Activated T-cell treated with anti-CD3 and anti-CD28 coated beads, Interleukin-2, amount 50 U/mL, for 24 hours (primary cell): ENCODE measurements at places on chromosomes 7 and 10.

DNA sequence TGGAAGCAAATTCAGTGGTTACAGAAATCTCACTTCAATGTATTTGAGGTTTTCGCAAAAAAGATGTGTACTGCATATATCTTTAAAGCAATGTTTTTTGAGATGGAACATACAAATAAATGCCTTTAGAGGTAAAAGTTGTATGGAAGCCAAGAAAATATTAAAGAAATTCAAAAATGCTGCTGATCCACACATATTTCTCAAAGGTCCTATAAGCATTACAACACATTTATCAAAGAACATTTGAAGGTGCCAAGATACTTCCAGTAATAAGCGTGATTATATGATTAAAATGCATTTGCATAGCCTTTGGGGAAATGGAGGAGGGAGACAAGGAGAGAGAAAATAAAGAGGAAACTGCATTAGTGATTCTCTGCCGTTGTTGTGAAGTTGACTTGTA is 260.1 kb downstream of the BICC1 start:
- H3K4me3 ChIP-seq: no peak overlapping the region
- H3K4me1 ChIP-seq: no peaks in the 10 kb centered on the region
- H3K27ac ChIP-seq: no peak overlapping the region
- DNase-seq: no peak

- H3K4me3 ChIP-seq: no peak overlapping the region
- DNase-seq: no peak
- H3K27ac ChIP-seq: no peak overlapping the region
- H3K27me3 ChIP-seq: peaks cover 46% of the 10 kb centered on the region
- H3K4me1 ChIP-seq: no peaks in the 10 kb centered on the region
These were observed 50.4 kb downstream of the CFAP46 start for GRCh38 chr10:132892004-132892403.

DNA sequence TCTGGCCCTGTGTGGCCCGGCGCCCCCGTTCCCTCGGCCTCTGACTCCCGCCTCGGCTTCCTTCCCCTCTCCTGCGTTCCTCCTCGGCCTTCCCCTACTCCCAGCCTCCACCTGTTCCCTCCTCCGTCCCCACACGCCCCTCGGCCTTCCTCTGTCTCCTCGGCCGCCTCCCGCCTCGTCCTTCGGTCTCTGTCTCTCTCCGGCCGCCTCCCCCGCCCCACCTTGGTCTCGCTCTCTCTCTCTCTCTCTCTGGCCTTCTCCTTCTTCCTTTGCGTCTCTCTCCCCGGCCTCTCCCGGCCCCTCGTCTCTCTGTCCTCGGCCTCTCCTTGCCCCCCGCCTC is 588 bp downstream of the GET4 start:
- H3K36me3 ChIP-seq: peaks cover 54% of the 10 kb centered on the region
- DNase-seq: no peak
- H3K27ac ChIP-seq: peak overlapping the region; percentile 90
- no peaks in the 10 kb centered on the region for H3K27me3 ChIP-seq
- peak overlapping the region; percentile 90 for H3K4me3 ChIP-seq

GRCh38 chr10:78687626-78688025 is 381.1 kb upstream of the ZMIZ1 start:
- no peak for DNase-seq
- H3K4me3 ChIP-seq: no peak overlapping the region
- H3K27ac ChIP-seq: no peak overlapping the region
- H3K4me1 ChIP-seq: no peaks in the 10 kb centered on the region
- no peaks in the 10 kb centered on the region for H3K36me3 ChIP-seq

DNA sequence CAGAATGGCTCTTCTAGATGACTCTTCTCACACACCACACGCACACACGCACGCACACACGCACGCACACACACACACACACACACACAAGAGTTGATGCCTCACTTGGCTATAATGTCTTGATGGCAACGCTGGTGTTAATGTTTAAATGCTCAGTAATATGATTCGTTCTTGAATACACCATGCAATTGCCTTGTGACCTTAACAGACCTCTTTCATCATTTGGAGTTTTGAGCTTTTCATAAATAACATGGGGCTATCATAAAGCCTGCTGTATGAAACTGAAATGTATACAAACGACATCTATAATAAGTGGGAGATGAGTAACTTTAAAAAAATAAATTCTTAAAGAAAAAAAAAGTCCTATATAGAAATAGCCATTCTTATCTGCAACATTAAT is 8.2 kb downstream of the JCAD start:
- peaks cover 18% of the 10 kb centered on the region for H3K4me1 ChIP-seq
- no peak overlapping the region for H3K4me3 ChIP-seq
- peaks cover 69% of the 10 kb centered on the region for H3K27me3 ChIP-seq
- H3K36me3 ChIP-seq: no peaks in the 10 kb centered on the region
- no peak for DNase-seq

- no peaks in the 10 kb centered on the region for H3K27me3 ChIP-seq
- no peaks in the 10 kb centered on the region for H3K4me1 ChIP-seq
- H3K36me3 ChIP-seq: peaks cover 90% of the 10 kb centered on the region
- H3K4me3 ChIP-seq: no peak overlapping the region
- H3K27ac ChIP-seq: no peak overlapping the region
- DNase-seq: no peak
These were observed 21.0 kb upstream of the FRAT2 start for GRCh38 chr10:97355571-97355975.

DNA sequence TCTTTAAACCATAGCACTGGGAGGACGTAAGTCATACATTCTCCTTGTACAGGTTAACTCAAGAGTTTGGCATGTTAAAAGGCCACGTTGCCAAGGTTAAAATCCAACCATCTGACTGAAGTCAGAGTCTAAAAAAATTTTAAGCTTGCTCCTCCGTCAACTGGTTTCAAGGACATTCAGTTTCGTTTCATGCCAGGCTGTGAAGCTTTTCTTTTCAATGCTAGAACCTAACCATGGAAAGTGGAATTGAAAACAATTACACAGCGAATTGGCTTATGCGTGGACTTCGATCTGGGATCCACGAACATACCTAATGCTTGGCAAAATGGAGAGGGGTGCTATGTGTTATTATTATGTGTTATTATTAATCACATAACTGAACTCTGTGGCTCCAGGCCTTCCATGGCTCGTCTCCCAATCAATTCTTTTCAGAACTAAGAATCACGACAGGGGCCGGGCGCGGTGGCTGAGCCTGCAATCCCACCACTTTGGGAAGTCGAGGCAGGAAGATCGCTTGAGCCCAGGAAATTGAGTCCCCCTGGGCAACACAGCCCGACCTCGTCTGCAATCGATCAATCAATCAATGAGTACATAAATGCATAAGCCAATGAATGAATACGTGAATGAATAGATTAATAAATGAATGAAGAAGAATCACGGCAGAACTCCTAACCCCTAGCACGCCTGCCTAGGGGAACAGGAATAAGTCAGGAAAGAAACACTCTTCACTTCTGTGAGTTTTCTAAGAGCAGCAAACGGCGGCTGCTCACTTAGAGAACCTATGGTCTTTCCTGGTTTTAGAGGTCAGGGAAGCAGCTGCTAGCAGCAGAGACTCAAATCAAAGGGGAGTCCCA is 733 bp upstream of the ARL5B start:
- no peaks in the 10 kb centered on the region for H3K27me3 ChIP-seq
- peaks cover 45% of the 10 kb centered on the region for H3K36me3 ChIP-seq
- H3K4me3 ChIP-seq: peak overlapping the region; percentile 98
- peaks cover 35% of the 10 kb centered on the region for H3K4me1 ChIP-seq

DNA sequence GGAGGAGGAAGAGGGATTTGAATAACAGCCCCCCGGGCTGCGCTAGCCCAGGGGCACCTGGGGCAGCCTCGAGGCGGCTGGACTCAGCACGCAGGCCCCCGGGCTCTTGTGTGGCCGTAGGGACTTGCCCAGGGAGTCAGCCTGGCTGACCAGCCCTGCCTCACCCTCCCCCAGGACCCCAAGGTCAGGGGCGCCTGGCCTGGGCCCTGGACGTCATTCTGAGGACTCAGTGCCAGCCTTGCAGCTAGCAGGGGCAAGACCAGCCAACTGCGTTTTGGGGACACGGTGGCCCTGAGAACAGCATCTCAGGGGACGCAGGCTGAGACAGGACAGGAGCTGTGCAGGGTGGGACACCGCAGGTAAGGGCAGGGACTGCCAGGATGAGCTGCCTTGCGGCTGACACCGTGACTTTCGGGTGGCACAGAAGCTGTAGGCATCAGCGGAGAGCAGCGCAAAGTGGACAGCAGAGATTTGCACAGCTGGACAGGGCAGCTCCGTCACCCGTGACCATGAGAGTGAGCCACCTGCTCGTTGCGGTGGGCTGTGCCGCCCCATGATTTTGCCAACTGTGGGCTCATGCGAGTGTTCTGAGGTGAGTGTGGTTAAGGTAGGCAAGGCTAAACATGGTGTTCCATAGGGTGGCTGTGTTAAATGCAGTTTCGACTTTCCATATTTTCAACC is 48.1 kb upstream of the UBE3C start:
- H3K27ac ChIP-seq: no peak overlapping the region
- no peak for DNase-seq
- no peaks in the 10 kb centered on the region for H3K4me1 ChIP-seq
- no peak overlapping the region for H3K4me3 ChIP-seq
- peaks cover 33% of the 10 kb centered on the region for H3K27me3 ChIP-seq

GRCh38 chr10:43194266-43194665 is 56.0 kb downstream of the CSGALNACT2 start:
- H3K36me3 ChIP-seq: peaks cover 5% of the 10 kb centered on the region
- H3K27me3 ChIP-seq: no peaks in the 10 kb centered on the region
- no peak overlapping the region for H3K4me3 ChIP-seq
- DNase-seq: no peak
- H3K4me1 ChIP-seq: no peaks in the 10 kb centered on the region
- peak overlapping the region; percentile 66 for H3K27ac ChIP-seq

- peaks cover 55% of the 10 kb centered on the region for H3K36me3 ChIP-seq
- DNase-seq: peak; percentile 96
- H3K27me3 ChIP-seq: no peaks in the 10 kb centered on the region
These were observed at the start of gene AP5Z1 for GRCh38 chr7:4775250-4775847. TSS of gene AP5Z1 (plus strand) at chr7:4775623. CDS start at chr7:4775716, 93 bp downstream.

- H3K27ac ChIP-seq: no peak overlapping the region
- no peak overlapping the region for H3K4me3 ChIP-seq
- H3K36me3 ChIP-seq: no peaks in the 10 kb centered on the region
- no peak for DNase-seq
- no peaks in the 10 kb centered on the region for H3K4me1 ChIP-seq
These were observed 133.6 kb downstream of the PPP1R9A start for GRCh38 chr7:95041031-95041430.

DNA sequence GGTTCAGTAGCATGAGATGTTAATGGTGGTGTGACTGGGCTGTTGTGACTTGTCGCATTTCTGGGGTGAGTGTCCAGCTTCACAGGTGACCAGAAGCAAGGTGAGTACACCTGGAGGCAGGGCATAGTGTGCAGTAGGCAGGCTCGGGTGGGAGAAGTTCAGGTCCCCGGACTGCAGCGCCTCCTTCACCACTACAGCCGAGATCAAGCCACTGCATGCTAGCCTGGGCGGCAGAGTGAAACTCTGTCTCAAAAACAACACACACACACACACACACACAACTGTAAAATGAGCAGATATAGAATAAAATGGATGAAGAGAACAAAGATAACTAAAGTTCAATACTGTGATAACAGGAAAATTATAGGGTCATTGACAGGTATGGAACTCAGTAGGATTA is 11.1 kb upstream of the PARD3 start:
- no peaks in the 10 kb centered on the region for H3K36me3 ChIP-seq
- peaks cover 17% of the 10 kb centered on the region for H3K27me3 ChIP-seq
- H3K4me1 ChIP-seq: peaks cover 6% of the 10 kb centered on the region
- no peak overlapping the region for H3K4me3 ChIP-seq

GRCh38 chr7:115953592-115954255 is 76.8 kb downstream of the TFEC start:
- no peaks in the 10 kb centered on the region for H3K27me3 ChIP-seq
- H3K4me1 ChIP-seq: no peaks in the 10 kb centered on the region
- H3K36me3 ChIP-seq: no peaks in the 10 kb centered on the region
- DNase-seq: no peak
- H3K4me3 ChIP-seq: no peak overlapping the region

- no peaks in the 10 kb centered on the region for H3K36me3 ChIP-seq
- peak; percentile 36 for DNase-seq
- H3K27ac ChIP-seq: no peak overlapping the region
- H3K4me1 ChIP-seq: peaks cover 2% of the 10 kb centered on the region
- no peak overlapping the region for H3K4me3 ChIP-seq
These were observed 26.1 kb upstream of the CCNJ start for GRCh38 chr10:96017191-96017687.

DNA sequence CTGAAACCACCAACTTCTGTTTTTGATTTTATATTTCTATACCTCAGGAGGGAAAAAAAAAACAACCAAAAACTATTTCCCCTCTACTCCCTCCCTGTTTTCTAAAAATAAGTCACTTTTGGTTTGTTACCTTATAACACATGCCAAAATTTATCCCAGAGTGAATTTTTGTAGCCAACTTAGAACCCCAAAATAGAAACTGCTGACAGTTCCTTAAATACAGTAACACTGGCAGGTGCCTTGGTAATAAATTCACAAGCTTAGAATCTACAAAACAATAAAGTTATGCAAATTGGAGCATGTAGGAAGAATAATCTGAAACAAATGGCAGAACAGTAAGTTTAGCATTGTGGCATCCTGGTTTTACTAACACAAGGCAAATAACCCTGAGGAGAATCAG is 165.0 kb upstream of the HDAC9 start:
- no peak overlapping the region for H3K4me3 ChIP-seq
- H3K27ac ChIP-seq: no peak overlapping the region
- H3K27me3 ChIP-seq: no peaks in the 10 kb centered on the region
- no peak for DNase-seq

DNA sequence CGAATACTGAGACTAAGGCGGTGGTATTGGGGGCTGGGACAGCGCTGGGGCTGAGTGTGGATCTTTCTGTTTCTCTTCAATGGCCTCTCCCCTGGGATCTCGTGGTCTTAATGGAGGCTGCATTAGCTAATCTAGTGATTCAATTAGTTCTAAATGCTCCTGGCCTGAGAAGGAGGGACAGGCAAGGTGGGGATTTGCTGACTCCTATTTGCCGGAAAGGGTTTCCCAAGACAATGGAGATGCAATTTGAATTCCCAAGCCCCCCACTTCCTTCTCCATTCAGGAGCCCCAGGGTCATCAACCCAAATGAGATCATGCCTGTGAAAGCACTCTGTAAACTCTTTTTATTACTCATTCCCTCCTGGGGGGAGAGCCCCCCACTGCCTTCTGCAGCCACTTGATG is 111.7 kb upstream of the PLXNA4 start:
- DNase-seq: no peak
- H3K4me3 ChIP-seq: no peak overlapping the region
- H3K4me1 ChIP-seq: no peaks in the 10 kb centered on the region
- no peaks in the 10 kb centered on the region for H3K27me3 ChIP-seq
- H3K27ac ChIP-seq: no peak overlapping the region

DNA sequence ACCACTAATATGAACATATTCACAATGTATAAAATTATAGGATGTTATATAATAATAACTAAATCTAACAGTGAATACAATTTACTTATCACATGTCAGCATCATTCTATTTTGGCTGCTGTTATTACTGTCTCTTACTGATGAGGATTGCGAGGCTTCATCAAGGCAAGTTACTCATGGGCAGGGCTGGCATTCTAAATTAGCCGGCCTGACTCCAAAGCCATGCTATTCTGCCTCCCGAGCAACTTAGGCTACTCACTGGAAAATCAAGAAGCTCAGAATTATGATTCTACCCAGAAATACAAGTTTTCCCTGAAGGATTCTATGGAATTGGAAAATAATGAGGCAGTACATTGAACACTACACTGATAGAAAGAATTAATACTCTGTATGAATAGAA is 101.7 kb downstream of the ICA1 start:
- DNase-seq: no peak
- no peaks in the 10 kb centered on the region for H3K4me1 ChIP-seq
- no peaks in the 10 kb centered on the region for H3K27me3 ChIP-seq
- H3K36me3 ChIP-seq: no peaks in the 10 kb centered on the region

GRCh38 chr7:47150497-47151260 is 431.2 kb downstream of the TNS3 start:
- H3K4me1 ChIP-seq: no peaks in the 10 kb centered on the region
- no peak overlapping the region for H3K4me3 ChIP-seq
- H3K27ac ChIP-seq: no peak overlapping the region
- no peaks in the 10 kb centered on the region for H3K36me3 ChIP-seq
